ENCODE measurements at places on chromosomes 12 and 14. TPM values are rescaled to one million over a fixed set of nuclear protein-coding genes. Genes with fewer than 3 reads are reported as not detected.

GRCh38 chr14:60495946-60496345 is 10.1 kb upstream of the C14orf39 start:
- no peak for DNase-seq

- DNase-seq = no peak
These were observed 478.0 kb downstream of the RMST start for GRCh38 chr12:97940629-97941028.

- no peak for DNase-seq
These were observed 20.4 kb upstream of the LRTM2 start for GRCh38 chr12:1799882-1800400.

GRCh38 chr12:116426391-116427136 is 132.6 kb upstream of the MAP1LC3B2 start:
- DNase-seq = no peak

- DNase-seq = no peak
These were observed 3.8 kb downstream of the TRAF3 start for GRCh38 chr14:102781063-102781462.

- no peak for DNase-seq
These were observed 395.1 kb upstream of the RGS6 start for GRCh38 chr14:71536927-71537772.

The OR10P1 gene
- total RNA-seq = not detected

The OTX2 gene
- not detected for total RNA-seq
